Small intestine (tissue), 16 donors: ENCODE measurements at places on chromosomes 3 and 15. TPM values are rescaled to one million over a fixed set of nuclear protein-coding genes. Genes with fewer than 3 reads are reported as not detected.

C3orf70 gene
- polyA plus RNA-seq, result 4.5 TPM

TRAIP gene
- polyA plus RNA-seq, result 7.7 TPM

CAMP gene
- polyA plus RNA-seq, result not detected

LRRK1 gene
- polyA plus RNA-seq, result 9.4 TPM

DNA sequence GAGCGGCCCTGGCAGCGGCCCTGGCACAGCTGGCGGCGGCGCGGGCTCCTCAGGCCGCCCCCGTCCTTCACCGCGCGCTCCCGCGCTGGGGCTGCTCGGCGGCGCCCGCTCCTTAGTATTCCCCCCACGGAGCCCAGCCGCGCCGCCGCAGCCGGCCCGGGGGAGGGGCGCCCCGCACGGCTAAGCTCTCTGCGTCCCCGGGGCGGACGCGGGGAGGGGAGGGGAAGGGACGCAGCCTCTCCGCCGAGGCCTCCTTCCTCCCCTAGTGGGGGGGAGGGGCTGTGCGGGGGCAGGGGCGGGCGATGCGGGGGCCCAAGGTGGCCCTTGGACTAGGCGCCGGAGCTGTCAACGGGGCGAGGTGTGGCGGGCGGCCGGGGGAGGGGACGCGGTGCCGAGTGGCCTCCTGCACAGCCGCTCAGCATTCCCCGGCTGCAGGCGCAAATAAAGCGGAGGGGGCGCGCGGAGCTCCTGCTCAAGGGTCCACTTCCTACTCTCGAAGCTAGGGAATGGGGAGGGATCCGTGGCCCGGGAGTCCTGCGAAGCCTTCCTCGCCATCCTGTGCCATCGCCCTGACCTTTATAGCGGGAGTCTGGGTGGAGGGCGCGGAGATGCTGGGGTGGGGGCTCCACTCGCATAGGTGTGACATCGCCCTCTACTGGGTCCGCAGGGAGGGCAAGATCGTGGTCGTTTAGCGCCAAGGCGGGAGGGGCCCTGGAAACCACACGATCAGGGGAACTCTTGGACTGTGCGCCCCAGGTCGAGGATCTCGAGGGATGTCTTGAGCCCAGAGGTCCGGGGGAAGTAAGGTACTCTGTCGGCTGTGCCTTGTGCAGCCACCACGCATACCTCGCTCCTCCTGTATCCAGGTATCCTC, 22.2 kb downstream of the EPHB3 start:
- no peak for DNase-seq

DNA sequence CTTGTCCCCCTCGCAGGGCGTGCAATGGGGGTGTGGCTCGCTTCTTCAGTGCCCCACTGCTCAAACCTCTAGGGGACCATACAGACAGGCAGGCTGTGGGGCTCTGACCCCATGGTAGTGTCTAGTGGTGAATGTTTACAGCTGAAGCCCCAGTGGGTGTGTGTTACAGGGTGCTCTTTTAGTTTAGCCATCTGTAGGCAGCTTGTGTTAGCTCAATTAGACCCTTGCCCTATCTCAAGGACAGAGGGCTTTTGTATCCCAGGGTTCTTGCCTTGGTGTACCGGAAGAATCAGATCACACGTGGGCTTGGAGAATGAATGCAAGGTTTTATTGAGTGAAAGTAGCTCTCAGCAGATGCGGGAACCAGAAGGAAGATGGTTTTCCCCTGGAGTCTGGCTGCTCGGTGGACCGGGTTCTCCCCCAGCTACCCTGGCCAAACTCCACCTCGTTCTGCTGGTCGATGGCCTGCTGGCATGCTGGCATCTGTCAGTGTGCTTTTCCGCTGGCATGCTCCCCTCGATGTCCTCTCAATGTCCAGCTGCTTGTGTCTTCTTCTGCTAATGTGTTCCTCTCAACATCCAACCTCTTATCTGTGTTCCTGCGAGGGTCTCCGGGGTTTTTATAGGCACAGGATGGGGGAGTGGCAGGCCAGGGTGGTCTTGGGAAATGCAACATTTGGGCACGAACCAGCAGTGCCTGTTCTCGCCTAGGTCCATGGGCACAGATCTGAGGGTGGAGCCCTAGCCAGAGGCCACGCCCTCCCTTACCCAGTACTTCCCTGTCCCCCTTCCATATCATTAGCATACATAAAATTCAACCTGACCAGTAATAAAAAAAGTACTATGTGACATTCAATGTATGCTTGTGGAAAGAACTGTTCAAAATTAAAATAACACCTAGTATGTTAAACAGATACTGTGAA, 6.6 kb downstream of the SPCS1 start:
- no peak for DNase-seq

DNA sequence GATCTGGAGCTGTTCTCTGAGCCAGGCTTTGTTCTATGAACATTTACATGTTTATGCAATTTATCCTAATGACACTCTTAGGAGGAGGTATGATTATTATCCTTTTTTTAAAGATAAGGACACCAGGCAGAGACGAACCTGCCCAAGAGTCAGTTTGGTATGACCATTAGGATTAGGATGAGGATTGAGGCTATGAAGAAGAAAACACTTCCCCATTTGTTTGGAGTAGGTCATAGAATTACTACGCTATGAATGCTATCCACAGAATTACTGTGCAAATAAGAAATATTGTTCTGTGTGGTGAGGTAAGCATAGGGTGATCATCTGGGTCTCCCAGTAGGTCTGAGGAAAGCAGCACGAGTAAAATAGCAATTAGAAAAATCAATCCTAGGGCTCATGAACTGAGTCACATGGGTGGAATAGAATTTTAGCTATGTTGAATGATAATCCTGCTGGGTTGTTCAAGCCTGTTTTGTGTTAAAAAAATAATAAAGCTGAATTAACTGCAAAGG, 23.9 kb downstream of the EIF4E3 start:
- no peak for DNase-seq

GRCh38 chr3:182814419-182815062, 21.2 kb downstream of the ATP11B start:
- DNase-seq, result no peak

DNA sequence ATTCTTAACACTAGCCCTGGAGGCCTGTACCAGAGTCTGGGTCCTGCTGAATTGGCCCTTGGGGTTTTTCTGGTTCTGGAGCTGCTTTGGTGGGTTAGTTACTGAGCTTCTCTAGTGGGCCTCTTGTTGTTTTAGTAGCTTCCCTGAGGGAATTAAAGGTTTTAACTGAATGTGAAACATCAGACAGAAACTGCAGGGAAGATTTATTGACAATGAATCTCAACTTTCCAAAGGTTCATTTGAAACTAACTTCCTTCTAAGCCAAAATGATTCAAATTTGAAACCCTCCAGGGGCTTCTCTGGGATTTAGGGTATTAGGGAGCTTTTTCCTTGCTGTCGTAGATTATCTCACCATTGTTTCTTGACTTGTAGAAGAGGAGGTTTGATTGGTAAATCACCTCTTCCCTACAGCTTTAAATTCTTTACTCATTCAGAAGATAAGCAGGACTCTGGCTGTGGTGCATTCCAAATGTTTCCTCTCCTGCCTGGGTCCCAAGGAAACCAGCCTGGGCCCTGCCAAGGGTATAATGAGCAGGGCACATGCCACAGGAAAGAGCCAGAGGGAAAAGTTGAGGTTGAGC, 71.0 kb downstream of the TP63 start:
- no peak for DNase-seq

DNA sequence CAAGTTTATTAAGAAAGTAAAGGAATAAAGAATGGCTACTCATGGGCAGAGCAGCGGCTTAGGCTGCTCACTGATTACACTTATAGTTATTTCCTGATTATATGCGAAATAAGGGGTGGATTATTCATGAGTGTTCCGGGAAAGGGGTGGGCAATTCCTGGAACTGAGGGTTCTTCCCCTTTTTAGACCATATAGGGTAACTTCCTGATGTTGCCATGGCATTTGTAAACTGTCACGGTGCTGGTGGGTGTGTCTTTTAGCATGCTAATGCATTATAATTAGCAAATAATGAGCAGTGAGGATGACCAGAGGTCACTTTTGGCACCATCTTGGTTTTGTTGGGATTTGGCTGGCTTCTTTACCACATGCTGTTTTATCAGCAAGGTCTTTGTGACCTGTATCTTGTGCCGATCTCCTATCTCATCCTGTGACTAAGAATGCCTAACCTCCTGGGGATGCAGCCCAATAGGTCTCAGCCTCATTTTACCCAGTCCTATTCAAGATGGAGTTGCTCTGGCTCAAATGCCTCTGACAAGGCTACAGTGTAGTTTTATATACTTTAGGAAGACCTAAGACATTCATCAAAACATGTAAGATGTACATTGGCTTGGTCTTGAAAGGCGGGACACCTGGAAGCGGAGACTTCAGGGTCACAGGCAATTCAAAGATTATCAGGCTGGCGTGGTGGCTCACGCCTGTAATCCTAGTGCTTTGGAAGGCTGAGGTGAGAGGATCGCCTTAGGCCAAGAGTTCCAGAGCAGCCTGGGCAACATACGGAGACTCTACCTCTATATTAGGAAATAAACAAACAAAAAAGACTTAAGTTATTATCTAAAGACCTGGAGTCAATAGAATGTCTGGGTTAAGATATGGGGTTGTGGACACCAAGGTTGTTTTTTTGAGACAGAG, 3.2 kb upstream of the BLOC1S6 start:
- no peak for DNase-seq
